ENCODE measurements at places on chromosomes 2 and 18.

DNA sequence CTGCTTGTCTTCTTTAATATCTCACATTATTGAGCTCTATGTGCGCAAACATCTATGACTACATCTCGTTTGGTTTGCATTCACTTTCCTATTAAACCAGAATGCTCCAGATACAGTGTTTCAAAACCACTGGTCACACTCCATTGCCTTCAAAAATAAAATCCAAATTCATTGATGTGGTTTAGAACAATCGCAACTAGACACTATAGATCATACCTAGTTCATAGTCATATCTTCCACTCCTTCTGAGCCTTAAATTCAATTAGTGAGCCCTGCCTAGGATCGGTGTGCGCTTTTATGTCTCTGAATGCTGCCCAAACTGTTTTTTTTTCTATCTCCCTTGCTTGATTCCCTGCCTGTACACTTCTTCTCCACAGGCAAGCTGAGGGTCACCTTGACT is 238.5 kb upstream of the RGPD4 start:
- no peak for DNase-seq

DNA sequence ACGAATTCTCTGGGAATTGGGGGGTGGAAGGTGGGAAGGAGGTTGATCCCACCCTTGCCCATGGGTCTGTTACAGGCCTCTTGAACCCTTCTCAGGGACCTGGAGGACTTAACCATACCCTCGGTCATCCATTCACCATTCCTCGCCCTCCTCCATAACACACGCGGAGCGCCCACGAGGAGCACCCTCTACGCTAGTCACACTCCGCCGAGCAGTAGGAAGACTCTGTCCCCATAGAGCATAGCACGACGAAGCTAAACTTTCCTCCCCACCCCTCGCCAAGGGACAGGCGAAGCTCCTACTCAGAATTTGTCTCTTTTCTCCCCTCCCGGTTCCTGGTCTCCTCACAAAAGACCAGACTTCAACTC is 611 bp upstream of the ITSN2 start:
- DNase-seq, result no peak

DNA sequence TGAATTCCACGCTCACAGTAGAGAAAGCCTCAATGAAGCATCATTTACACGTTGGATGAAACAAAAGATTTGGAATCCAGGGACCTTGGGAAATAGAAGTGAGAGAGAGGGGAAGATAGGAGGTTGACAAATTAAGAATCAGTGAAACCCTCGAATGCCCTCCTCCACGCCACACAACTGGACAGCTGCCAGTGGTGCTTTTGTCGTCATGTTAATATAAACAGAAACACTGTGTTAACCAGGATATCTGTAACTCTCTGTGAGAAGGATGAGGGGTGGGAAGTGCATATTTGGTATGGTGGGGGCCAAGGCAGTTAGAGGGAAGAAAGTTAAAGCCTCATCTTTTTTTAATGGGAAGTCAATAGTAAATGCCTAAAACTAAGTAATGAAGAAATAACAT is 108.7 kb downstream of the GFPT1 start:
- no peak for DNase-seq

DNA sequence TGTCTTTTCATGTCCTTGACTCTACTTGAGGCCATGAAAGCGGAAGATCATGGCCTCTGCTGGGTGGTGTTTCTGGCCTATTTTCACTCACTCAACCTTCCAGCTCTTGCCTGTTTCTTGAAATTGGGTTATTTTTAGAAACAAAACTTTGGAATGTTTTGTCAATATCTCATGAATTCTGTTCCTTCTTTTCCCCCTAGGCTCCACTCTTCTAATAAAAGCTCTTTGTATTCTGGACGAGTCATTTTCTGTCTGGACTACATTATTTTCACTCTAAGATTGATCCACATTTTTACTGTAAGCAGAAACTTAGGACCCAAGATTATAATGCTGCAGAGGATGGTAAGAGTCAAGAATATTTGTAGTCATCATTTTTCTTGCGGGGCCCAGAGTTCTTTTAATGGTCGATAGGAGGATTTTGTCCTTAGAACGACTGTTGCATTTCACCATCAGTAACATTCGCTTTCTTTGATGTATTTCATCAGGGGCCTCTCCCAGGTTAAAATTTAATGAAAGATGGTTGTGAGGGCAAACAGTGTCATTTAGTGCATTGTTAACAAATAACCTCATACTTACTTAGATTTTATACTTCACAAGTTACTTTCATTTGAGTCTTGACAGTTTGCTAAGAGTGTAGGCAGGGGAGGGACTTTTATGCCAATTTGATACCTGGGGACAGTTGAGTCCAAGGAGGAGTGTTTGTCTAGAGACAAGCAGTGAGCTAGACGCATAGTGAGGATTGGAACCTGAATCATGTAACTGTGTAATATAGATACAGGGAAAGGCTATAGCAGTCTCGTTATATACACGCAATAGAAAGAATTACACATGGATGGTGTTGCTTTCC is 64.6 kb downstream of the TRPM8 start:
- DNase-seq, result no peak

DNA sequence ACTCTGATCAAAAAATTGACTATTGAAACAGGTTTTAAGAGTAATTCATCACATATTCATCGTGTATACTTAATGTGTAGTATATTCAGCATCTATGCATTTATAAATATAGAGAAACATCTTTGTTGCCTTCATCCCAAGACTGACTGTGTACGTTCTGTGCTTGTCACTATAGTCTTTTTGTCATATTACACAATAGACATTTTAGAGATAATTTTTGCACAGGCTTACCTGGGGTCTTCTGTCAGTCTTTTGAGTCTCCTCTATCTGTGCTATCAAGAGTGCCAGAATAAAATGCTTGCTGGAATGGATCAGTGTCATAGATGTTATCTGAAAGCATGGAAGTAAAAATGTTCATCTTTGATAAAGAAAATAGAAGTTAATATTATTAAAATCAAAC is 1047.7 kb upstream of the NRXN1 start:
- DNase-seq, result no peak

DNA sequence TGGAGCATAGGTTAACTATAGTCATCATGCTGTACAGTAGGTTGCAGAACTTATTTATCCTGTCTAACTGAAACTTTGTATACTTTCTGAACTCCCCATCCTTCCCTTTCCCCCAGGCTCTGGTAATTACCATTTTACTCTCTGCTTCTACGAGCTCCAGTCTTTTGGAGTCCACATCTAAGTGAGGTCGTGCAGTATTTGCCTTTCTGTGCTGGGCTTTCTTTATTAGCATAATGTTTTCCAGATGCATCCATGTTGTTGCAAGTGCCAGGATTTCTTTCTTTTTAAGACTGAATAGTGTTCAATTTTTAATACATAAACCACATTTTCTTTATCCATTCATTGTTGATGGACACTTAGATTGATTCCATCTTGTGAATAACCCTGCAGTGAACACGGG is 464.1 kb downstream of the TGIF1 start:
- peak; percentile 58 for DNase-seq

- peak; percentile 26 for DNase-seq
These were observed 34.4 kb downstream of the ACAA2 start for GRCh38 chr18:49778826-49779465.

GRCh38 chr2:196268538-196269338 is 97.4 kb upstream of the STK17B start:
- no peak for DNase-seq

DNA sequence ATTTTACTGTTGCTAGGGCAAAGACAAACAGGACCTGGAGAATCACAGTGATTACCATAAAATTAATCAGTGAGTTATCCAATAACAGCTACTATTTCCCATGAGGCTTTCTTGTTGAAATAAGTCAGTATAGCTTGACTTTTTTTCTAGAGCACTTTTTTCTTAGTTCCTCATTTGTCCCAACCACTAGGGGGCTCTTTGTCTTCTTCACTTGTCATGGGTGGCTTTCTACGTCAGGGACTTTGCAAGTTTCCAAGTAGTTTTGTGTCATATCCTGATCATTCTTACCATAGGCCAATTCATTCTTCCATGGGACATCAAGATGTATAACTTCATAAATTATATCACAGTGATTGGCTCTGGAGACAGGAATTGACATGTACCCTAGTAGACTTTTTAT is 1019.6 kb upstream of the PIK3C3 start:
- DNase-seq, result peak; percentile 74

- DNase-seq, result no peak
These were observed 42.3 kb downstream of the SULT1C2 start for GRCh38 chr2:108330979-108331378.

GRCh38 chr2:3312576-3313345 is 64.9 kb downstream of the EIPR1 start:
- no peak for DNase-seq

- DNase-seq, result no peak
These were observed 23.1 kb downstream of the HS1BP3 start for GRCh38 chr2:20627712-20628380.

DNA sequence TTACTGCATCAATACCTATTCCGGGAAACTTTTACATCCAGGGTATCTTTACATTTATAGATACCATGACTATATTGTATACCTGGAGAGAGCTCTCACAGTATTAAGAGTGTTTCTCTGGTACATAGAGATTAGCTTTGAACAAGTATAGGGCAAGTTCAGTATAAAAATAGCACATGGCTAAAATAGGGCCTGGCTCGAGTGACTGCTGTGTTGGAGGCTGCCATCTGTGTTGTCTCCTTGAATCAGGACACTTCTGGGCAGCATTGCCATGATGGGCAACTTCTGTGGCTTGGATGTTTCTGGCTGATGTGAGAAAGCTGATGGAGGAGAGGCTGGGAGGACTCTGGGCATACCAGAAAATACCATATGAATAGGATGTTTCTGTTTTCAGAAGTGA is 18.7 kb downstream of the ARHGAP28 start:
- no peak for DNase-seq

- DNase-seq, result no peak
These were observed 360.8 kb downstream of the DCC start for GRCh38 chr18:52700816-52701215.

- no peak for DNase-seq
These were observed 61.7 kb downstream of the KCNS3 start for GRCh38 chr2:17940091-17940630.

- DNase-seq, result peak; percentile 24
These were observed 250.2 kb upstream of the MEX3C start for GRCh38 chr18:51447351-51448342.

- DNase-seq, result peak; percentile 16
These were observed 176.6 kb downstream of the VWC2L start for GRCh38 chr2:214587442-214587841.

DNA sequence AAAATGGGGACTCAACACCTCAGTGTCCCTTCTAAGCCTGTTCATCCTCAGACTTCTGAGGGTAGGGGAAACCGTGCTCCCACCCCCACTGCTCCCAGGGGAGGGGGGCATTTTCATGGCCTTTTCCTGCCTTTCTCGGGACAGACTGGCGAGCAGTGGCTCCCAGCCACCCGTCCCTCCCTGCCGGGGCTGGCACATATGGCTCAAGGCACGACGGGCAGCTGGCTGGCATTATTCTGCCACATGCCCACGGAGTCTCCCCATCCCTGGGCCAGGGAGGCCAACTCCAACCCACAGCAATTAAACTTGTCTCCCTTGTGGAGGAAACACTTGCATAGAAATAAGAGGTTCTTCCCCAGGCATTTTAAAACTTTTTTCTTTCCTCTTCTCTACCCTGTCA is 148.5 kb upstream of the CBLN2 start:
- peak; percentile 39 for DNase-seq

DNA sequence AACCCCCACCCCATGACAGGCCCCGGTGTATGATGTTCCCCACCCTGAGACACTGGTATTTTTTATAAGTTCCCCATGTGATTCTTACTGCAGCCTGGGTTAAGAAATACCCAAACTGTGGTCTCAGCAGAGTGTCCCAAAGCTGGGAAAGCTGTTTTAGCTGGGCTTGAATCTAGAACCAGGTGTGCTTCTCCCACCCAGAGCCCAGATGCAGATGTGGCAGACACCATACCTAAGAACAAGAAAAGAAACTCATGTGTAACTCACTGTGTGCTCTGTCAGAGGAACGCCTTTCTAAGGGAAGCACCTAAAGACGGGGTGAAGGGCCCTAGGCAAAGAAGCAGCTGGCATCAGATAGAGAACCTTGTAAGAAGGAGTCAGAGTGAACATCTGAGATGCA is 23.9 kb downstream of the DOK1 start:
- no peak for DNase-seq

- DNase-seq, result no peak
These were observed 75.0 kb downstream of the CTIF start for GRCh38 chr18:48613589-48614404.

GRCh38 chr18:71784777-71785176 is 759.4 kb downstream of the CBLN2 start:
- peak; percentile 76 for DNase-seq

- no peak for DNase-seq
These were observed 2.3 kb downstream of the PKDCC start for GRCh38 chr2:42050010-42050702.

Measured in NCI-H69 (cell line).